ENCODE measurements at places on chromosomes 16 and 17.

GRCh38 chr16:69796285-69797118 lies 34.4 kb downstream of the WWP2 start:
- no peak for DNase-seq

DNA sequence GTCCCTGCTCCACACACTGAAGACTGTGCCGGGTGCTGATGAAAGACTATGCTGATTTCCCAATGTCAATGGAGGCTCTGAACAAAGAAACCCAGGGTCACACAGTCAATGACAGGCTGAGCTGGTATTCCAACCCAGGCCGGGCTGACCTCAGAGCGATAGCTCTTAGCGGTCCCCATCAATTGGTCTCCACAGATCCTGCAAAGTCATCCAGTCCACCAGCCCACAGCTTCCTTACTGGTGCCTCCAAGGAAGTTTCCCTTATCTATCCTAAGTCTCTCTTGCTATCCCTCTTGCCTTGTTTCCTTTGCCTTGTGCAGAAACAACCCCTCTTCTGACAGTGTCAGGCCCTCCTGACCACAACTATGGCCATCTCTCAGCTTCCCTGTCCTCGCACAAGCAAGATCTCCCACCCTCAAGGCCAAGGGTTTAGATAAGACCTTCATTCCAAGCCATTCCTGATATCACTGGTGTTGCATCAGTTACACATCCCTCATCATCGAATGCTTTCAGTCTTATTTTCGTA lies 52.7 kb upstream of the KSR1 start:
- DNase-seq: no peak

- no peak for DNase-seq
These were observed 717.2 kb downstream of the WWOX start for GRCh38 chr16:78816499-78817195.

GRCh38 chr16:57774705-57775285 lies 27.5 kb downstream of the KIFC3 start:
- no peak for DNase-seq

DNA sequence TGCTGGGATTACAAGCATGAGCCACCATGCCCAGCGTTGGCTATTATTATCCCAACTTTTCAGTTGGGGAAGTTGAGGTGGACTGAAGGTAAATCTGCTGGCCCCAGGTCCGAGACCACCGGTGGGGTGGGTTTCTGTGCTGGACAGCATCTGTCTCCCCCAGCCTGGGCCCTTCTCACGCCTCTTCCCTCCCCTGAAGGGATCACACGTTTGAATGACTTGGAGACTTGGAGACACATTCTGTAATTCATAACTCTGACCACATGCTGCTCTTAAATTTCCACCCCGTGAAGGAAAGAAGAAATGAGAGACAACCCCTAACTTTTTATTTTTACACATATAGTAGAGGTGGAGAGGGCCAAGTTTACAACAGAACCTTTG lies 109.8 kb downstream of the MSI2 start:
- DNase-seq: no peak

DNA sequence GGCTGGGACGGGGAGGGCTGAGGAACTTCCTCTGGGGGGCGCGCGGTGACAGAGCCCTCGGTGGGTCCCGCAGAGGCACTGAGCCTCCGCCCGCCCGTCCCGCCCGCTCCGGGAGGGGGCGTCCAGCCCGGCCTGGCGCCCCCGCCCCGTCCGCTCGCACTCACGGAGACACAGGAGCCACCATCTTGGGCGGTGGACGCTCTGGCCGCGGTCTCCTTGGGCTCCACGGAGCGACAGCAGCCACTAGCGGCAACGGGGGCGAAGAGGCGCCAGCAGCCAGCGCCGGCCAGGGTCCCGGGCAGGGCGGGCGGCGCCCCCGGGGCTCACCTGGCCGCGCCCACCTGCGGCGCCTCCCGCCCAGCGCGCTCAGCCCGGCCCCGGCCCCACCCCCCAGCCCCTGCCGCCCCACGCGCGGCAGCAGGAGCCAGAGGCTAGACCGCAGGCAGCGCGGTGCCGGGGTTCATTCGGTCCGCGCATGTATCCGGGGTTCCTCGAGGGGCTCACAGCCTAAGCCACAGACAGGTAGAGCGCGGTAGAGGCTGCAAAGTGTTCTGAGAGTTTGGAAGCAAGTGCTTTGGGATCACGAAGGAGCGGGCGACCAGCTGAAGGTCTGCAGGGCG lies at the start of gene C17orf113:
TSS of gene C17orf113 (minus strand) at position 209 of the 620 bp plus-strand sequence. CDS start 7,225 bp downstream, outside the sequence.
- DNase-seq: peak; percentile 3

GRCh38 chr16:68400083-68400923 lies 48.0 kb downstream of the SMPD3 start:
- DNase-seq: no peak

DNA sequence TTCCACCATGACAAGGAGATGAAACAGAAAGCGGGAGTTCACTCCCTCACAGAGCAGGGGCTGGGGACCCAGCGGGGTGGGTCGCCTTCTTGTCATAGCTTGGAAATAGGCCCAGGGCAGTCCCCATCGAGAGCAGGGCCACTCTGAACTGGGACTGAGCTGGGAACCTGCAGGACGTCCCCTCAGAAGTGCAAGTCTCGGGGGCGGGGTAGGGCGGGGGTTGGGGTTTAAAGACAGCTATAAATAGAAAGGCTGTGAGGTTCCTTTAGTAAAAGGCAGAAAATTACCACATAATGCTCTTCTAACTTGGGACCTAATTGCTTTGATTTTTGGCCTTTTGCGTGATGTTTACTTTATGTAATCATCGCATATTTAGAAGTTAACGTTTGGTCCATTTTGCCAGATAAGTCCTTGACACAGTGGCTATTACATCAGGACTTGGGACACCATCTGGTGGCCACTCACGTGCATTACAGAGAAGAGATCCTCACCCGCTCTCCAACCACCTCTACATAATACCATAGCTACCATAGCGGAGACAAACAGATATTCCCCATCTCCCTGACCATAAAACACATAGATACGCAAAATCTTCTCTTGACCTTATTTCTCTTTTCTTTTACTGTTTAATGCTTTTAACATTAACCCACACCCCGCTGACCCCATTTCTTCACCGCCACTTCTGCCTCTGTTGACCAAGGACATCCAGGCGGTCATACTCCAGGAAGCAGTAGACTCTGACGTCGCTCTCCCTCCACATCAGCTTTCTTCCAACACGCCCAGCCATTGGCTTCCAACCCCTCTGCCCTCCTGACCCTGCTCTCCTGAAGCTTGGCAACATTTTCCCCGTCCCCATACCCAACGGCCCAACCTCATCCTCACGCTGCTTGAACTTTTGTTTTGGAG lies 27.5 kb upstream of the PIK3R6 start:
- DNase-seq: no peak

DNA sequence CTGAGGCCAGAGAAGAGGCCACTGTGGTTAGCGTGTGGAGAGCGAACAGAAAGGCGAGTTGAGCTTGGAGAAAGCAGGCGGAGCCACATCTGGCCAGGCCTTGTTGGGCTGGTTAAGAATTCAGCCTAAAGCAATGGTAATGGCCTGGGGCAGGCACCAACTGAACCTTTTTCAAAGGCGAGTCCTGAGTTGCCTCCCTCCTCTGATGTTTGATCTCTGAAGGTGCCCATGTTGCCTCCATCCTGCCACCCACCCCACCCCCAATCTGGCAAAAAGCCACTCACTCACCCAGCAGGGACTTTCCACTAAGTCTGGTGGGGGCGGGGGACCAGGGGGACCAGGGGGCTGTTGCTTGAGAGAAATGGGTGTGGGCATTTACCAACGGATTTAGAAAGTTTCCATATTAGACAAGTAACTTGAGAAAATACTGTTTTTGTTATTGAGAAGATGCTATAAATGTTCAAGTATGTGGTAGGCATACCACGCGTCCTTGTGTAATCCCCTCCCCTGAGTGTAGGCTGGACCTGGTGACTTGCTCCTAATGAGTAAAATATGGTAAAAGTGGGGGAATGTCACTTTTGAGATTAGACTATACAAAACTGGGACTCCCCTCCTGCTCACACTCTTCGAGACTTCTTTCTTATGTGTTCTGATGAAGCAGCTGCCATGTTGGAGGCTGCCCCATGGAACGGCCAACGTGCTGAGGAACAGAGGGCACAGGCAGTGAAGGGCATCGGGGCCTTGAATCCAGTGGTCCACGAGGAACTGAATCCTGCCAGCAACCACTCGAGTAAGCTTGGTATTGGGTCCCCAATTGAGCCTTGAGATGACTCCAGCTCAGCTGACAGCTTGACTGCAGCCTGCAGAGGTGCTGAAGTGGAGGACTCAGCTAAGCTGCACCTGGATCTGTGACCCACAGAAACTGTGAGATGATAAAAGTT lies 29.9 kb upstream of the TNS4 start:
- DNase-seq: no peak

DNA sequence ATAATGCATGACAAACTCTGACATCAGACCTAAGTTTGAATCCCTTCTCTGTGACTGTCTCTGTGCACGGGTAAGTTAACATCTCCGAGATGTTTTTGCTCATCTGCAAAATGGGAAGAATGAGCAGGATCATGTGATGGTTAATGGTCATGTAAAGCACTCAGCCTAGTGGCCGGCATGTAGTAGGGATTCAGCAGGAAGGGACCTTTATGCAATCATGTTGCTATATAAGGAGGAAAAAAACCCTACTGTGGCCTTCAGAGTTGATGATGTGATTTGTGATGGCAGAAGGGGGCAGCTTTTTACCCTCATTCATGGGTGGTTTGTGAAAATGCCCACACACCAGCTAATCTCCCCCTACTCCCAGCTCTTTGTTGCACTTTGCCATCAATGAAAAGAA lies 24.1 kb downstream of the CLEC16A start:
- no peak for DNase-seq

DNA sequence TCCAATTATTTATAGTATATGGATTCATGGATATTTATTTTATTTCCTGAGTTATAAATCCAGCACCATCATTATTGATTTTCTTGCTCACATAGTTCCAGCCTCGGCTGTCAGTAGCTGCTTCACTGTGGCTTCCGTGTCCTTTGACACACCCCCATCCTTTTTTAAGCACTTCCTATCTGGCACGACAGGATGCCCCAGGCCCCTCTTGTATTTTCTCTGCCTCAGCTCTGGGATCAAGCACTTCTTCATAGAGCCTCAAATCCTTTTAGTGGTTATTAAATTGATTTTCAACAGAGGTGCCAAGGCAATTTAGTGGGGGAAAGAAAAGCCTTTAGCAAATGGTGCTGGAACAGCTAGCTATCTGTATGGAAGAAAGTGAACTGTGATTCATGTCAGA lies 59.8 kb downstream of the GAN start:
- DNase-seq: no peak

GRCh38 chr16:87555647-87556046 lies 46.7 kb upstream of the JPH3 start:
- DNase-seq: no peak

- no peak for DNase-seq
These were observed 591 bp upstream of the SLFN5 start for GRCh38 chr17:35242158-35242804.

DNA sequence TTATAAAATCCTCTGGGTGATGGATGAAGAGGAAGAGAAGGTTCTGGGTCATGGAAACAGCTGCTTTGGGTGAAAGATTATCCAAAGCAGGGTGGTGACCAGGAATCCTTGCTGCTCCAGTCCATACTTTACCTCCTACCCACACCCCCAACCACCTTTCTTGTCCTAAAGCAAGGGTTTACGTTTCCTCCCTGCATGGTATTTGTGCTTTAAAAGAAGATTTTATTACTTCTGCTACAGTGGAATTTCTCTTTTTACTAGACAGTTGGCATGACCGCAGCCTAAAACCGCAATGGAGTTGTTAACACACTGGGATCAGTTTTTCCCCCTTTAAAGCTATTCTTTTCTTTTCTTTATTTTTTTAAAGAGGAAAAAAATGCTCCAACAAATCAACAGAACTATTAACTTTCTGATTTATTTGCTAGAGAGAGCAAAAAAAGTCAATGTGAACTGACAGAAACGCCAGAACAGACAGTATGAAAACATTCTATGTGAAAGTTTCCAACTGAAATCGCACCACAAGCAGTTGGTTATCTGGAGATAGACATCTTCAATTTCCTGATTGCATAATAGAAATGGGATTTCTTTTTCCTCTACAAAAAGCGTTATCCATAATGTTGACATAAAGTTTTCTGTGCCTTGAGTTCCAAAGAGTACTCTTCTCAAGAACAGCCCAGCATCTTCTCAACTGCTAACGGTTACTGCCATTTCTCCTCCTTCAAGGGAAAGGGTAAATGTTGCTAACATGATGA lies 236.0 kb downstream of the IRX3 start:
- no peak for DNase-seq

DNA sequence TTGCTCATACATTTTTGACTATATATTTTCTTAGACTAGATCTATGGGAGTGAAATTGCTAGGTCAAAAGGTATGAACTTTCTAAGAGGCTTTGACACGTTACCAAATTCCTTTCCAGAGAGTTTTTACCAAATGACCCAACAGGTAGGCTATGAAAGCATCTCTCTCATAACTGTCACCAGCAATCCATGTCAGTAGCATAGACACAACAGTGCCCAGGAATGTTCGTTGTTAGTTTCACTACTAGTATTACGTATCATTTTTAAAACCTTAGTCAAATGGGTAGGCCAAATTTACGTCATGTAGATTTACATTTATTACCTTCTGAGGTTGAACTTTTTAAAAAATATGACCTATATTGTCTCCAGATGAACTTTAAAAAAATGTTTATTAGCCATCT lies 66.8 kb downstream of the MARCHF10 start:
- no peak for DNase-seq

Measured in amygdala (tissue), 56 donors.